ENCODE measurements at places on chromosomes 1 and 21.
A peak's percentile ranks its signal among the peaks of the same experiment; 100 is the strongest.

- DNase-seq: no peak
These were observed 56.3 kb downstream of the INAVA start for GRCh38 chr1:200951016-200951415.

GRCh38 chr1:201307760-201308499 is 24.6 kb downstream of the PKP1 start:
- no peak for DNase-seq

- DNase-seq: no peak
These were observed 20.8 kb downstream of the PPFIA4 start for GRCh38 chr1:203046984-203047630.

DNA sequence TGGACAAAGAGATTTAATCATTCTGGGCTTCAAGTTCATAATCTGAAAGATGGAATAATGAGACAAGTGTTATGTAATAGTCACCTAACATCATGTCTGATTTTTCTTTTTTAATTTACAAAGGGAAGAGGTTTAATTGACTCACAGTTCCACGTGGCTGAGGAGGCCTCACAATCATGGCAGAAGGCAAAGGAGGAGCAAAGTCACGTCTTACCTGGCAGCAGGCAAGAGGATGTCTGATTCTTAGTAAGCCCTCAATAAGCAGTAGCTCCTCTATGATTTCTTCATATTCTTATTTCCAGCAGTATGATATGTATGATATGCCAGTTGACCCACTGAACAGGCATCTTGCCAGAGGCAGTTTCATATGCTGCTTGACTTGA is 152.7 kb downstream of the S1PR1 start:
- no peak for DNase-seq

- DNase-seq: peak; percentile 54
These were observed 14.3 kb upstream of the LSM10 start for GRCh38 chr1:36411674-36412648.

- no peak for DNase-seq
These were observed 10.4 kb downstream of the PPP2R5A start for GRCh38 chr1:212295579-212295978.

DNA sequence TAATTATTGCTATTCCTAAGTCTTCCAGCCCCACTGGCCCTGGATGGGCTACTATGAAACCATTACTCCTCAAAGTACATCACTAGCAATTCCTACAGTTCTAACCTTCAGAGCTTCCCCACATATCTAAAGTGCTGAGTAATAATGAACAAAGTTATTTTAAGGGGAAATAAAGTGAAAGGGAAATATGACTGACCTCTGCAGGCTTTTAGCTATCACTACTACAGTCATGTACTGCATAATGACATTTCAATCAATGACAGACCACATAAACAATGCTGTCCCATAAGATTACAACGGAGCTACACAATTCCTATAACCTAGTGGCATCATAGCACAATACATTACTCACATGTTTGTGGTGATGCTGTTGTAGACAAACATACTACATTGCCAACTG is 32.5 kb upstream of the ASPM start:
- no peak for DNase-seq

- DNase-seq: no peak
These were observed 88.5 kb upstream of the ACTRT2 start for GRCh38 chr1:2932671-2933350.

- no peak for DNase-seq
These were observed 123.6 kb downstream of the DSCAM start for GRCh38 chr21:40723317-40723716.

- no peak for DNase-seq
These were observed 595 bp upstream of the DDR2 start for GRCh38 chr1:162631546-162632191.

DNA sequence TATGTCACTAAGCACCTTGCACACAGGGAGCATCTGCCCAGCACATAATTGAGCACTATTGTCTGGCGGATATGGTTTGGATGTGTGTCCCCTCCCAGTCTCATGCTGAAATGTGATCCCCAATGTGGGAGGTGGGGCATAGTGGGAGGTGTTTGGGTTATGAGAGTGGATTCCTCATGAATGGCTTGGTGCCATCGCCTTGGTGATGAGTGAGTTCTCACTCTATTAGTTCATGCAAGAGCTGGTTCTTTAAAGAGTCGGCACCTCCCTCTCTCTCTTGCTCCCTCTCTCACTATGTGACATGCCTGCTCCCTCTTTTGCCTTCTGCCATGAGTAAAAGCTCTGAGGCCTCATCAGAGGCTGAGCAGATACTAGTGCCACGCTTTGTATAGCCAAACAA is 9.5 kb downstream of the CTSK start:
- no peak for DNase-seq

- DNase-seq: peak; percentile 48
These were observed 2.8 kb downstream of the PIGV start for GRCh38 chr1:26790551-26790953.

DNA sequence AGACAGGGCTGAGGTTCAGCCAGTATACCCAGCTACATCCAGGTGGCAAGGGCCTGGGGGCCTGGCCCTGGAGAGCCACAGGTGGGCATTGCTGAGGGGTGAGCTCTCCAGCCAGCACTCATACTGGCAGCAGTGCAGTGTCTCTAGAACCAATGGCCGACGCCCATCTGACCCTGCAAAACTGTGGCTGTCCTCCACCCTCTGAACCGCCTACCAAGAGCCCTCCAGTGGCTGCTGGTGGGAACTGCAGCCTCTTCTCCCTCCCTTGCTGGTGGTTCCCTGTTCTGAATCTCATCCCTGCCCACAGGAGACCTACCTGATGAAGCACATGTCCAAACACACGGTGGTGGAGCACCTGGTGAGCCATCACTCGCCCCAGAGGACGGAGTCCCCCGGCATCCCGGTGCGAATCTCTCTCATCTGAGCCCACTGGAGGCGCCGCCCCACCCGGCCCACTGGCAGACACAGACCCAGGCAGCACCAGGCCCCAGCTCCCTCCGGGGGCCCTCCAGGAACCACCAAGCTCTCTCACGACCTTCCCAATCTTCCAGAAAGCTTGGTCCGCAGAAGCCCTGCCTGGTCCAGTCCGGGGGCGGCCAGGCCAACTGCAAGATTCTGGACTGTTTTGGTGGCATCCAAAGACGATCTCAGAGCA is 22.1 kb downstream of the A3GALT2 start:
- peak; percentile 76 for DNase-seq

- no peak for DNase-seq
These were observed 39.0 kb downstream of the ZZZ3 start for GRCh38 chr1:77643456-77643855.

DNA sequence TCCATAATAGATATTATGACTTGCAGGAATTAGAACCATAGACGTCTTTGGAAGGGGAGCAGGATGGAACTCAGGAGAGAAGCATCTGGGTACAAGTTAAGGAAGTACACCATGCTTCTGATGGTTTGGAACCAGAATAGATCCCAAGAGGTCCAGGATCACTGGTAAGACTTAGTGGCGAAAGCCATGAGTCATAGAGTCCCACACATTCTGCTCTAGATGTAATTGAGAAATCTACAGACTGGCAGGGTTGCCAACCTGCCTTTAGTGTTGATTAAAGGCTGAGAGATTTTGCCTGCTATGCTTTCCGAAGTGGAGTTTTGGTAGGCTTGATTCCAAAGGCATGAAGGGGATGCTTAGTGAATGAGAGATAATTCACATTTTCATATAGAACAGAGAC is 57.1 kb upstream of the C1orf87 start:
- no peak for DNase-seq

DNA sequence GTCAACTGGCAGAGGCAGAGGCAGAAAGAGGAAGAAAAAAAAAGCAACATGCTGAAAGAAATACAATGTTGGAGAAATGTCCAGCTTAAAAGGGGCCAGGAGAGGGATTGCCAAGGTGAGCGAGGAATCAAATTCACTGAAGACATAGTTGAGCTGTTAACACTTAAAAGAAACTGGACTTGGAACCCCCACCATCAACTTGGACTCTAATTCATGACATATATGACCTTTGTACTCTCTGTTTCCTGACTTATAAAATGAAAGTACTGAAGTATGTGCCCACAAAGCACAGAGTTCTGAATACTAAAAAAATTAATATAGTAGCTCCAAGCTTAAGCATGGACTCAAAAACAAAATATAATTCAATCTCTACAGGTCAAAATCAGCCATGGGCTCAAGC is 16.1 kb downstream of the PRR9 start:
- DNase-seq: no peak

DNA sequence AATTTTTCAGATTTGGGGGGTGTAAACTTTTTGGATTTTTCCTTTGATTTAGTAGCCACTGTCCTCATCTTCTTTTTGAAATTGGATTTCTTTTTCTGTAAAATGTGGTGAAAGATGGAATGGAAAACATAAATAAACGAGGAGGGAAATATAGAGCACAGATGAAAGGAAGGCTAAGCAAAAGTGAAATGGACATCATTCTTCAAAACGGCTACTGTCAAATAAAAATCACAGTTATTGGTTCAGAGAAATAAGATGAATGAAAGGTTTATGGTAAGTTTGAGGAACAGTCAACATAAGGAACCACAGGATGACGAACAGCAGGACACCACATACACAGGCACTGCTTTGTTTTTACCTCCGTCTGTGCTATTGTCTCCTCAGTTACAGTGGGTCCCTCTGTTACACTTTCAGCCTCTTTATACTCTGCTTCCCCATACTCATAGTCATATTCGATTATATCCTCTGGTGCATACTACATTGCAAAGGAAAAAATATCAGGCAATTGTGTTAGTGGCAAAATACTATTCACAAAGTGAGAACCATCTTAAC is 82.4 kb downstream of the COL11A1 start:
- DNase-seq: no peak

DNA sequence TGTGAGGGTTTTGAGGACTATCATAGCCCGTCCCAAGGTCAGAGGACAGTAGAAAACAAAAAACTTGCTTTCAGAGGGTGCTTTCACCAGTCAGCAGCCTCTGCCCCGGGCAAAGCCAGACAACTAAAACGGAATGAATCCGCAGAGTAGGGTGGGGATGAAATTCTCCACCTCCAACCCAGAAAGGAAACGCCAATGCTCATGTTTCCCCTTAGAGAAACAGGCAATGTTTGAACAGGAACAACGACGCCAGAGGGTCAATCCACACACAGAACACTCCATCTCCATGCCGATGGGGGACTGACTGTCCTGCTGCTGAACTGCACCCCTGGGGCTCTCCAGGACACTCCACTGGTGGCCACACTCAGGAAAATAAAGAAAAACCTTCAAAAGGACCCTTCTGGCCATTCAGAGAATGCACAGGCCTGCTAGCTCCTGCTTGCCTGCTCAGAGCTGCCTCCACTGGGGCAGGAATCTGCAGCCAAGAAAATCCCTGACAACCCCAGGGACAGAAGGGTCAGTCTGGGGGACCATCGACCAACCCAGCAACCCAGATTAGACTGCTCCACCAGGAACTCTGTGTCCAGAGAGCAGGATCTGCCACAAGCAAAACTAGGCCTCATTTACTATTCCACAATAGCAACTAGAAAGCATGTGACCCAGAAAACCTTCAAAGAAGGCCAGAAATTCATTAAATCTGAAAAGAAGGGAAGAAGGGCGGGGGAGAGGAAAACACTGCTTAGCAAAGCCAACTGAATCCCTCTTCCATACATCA is 116.0 kb downstream of the TOMM20 start:
- DNase-seq: no peak
